Large intestine (tissue), 12 donors: ENCODE measurements at places on chromosomes 2 and 18. TPM values are rescaled to one million over a fixed set of nuclear protein-coding genes. Genes with fewer than 3 reads are reported as not detected.

ABHD1 gene
- polyA plus RNA-seq, result 2.0 TPM

DNER gene
- polyA plus RNA-seq, result 7.5 TPM

- no peak overlapping the region for H3K4me3 ChIP-seq
- H3K4me1 ChIP-seq, result peaks cover 3% of the 10 kb centered on the region
- H3K36me3 ChIP-seq, result no peaks in the 10 kb centered on the region
- H3K27ac ChIP-seq, result peak overlapping the region; percentile 21
- no peak for DNase-seq
Observed at GRCh38 chr18:27544206-27544605, 359.1 kb upstream of the CHST9 start.

DNA sequence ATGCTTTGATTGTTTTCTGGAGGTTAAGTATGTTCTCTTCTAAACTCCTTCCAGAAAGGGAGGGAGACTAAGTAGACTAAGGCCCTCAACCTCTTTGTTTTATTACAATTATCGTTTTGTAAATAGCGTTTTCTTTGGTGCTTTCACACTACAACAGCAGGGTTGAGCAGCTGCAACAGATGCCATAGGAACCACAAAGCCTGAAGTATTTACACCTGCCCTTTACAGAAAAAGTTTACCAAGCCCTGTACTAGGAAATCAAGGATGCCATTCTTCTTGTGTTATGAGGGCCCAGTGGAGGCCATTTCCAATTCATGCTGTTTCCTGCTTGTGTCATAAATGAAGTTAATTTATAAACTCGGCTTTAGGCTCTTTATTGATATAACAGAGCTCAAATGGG, 914.8 kb downstream of the DCDC2C start:
- DNase-seq, result peak; percentile 9
- H3K27ac ChIP-seq, result no peak overlapping the region
- H3K27me3 ChIP-seq, result no peaks in the 10 kb centered on the region
- H3K36me3 ChIP-seq, result no peaks in the 10 kb centered on the region
- no peaks in the 10 kb centered on the region for H3K4me1 ChIP-seq
